ENCODE measurements at places on chromosomes 12 and 14.

GRCh38 chr12:45674181-45674977 is 55.1 kb upstream of the ARID2 start:
- no peak for DNase-seq

DNA sequence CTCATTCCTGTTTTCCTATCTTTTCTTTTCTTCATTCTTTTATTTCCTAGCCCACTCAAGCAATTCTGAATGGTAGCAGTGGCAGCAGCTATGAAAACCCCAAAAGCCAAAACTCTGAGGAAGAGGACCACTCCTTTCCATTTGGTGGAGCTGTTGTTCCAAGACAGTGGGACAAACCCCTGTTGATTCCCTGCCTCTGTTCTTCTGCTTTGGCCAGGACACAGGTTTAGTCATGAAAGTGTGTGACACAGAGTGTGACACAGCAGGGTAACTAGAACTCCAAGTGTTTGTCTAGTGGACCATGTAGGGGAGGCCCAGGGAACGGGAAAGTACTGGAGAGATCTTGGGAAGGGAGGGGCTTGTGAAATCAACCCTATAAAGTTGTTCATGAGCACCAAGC is 71.1 kb downstream of the PTCSC3 start:
- no peak for DNase-seq

- no peak for DNase-seq
Observed at GRCh38 chr12:6827982-6828780, at the start of gene P3H3. Gene P3H3, plus strand, starts transcription at chr12:6828407. Its CDS starts 34 bp downstream, at chr12:6828441.

DNA sequence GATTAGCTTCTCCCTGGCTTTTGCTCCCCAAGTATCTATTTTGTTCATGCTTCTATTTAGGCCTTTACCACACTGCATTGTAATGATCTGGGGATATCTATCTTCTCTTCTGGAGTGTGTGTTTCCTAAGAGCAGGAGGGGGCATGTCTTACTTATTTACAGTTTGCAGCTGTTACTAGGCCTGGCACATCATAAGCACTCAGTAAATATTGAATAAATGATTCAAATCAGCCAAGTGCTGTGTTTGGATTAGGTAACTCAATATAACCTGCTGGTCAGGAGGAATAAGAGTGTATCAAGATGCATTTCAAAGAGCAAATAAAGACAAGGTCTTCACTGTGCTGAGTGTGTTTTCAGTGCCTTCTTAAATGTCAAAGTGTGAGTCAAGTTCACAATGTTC is 186.1 kb downstream of the FOXG1 start:
- DNase-seq: no peak

DNA sequence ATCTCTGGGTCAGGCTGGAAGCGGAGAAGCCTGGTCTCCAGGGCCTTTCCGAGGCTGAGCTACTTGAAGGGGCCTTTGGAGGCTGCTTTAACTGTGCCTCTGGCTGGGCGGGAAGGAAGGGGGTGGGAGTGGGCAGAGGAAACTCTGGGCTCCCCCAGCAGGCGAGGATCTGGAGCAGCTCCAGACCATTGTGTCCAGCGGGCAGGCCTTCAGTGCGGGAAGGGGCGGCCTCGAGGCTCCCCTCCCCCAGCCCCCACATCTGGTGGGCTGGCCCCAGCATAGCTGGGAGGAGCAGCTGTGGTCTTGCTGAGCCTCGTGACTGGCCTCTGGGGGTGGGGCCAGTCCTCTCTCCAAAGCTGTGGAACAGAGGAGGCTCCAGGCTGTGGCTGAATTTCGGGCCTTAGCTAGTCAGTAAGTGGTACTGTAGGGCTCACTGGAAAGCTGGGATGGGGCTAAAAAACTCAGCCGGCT is 3.4 kb downstream of the TAMALIN start:
- no peak for DNase-seq

DNA sequence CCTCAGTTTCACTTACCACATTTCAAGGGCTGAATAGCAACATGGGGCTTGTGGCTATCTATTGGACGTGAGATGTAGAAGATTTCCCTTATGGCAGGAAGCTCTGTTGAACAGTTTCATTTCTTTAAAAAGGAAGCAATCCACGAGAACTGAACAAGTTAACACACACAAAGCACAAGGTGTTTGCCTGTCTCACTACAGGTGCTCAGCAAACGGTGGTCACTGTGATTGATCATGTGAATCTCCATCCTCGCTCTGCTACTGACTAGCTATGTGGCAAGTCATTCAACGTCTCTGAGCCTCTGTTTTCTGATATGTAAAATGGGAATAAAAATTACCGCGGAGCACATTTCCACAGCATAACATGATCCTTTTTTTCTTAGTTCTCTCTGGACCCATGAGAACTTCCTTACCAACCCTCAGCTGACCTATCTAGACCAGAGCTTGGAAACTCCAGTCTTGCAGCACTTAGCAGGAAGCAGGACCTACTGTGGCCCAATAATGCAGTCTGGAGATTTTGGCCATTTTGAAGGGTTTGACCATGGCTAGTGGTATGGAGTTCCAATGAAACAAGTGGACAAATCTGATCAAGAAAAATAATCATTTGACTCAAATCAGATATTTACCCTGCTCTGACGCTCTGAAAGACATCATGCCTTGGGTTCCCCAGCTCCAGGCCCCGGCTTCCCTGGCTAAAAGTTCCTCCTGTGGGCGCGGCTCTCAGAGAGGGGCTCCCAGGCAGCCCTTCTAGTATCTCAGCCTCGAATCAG is 278.8 kb downstream of the ZFP36L1 start:
- no peak for DNase-seq

DNA sequence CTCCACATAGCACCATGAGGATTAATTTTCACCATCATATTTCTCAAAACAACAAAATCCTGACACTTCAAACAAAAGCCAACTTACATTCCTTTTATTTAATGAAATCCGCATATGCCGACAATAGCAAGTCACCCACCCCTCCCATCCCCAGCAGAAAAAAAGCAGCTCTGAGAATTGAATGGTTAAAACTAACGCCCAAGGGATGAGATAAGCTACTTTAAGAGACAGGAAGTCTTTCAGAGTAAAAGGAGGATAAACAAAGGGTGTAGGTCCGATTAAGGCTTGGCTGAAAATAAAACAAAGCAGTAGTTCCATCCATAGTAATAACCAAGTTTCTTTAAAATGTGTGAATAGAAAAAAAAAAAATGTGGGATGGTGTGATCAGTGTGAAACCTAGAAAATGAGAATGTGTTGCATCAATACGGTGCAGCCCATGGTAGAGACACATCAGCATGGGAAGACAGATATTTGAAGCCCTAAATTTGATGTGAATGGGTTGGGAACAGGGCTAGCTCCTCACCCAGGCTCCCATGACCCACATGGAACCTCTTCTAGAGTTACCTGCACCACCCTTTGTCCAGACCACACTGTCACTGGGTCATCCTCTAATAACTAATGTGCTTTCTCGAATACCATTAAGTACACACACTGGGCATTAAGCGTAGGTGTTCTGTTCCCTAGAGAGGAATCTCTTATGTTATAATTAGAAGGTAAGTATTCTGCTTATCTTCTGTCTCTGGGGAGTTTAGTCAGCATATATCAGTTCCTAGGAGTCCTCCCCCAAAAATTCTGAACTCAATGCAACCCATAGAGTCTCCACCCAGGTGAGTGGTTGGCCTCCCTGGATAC is 31.7 kb downstream of the RTRAF start:
- DNase-seq: no peak

GRCh38 chr12:64332938-64333337 is 57.6 kb downstream of the C12orf56 start:
- no peak for DNase-seq

GRCh38 chr14:26370115-26370514 is 227.7 kb downstream of the NOVA1 start:
- DNase-seq: no peak

DNA sequence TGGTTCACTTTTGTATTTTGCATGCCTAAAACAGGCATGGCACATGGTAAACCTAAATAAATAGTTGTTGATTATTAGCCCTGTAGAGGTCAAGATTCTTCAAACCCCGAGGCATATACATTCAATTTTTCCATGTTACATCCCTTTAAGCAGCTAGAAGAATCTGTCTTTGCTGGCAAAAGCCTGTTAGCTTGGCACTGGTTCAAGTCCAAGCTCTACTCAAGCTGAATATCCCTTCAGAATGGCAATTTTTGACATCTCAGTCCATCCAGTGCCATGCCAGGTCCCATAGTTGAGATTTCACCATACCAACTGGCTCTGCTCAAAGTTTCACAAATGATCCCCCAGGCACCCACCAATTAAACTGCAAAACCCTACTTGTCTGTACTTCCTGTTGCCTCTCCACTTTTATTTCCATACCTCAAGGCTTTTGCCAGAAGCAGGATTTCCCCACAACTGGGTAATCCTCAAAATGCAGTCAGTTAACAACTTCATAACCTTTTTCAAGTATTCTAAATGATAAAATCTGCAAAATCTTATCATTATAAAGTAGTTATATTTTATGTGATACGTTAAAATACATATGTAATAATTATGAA is 9.0 kb upstream of the DCN start:
- no peak for DNase-seq

DNA sequence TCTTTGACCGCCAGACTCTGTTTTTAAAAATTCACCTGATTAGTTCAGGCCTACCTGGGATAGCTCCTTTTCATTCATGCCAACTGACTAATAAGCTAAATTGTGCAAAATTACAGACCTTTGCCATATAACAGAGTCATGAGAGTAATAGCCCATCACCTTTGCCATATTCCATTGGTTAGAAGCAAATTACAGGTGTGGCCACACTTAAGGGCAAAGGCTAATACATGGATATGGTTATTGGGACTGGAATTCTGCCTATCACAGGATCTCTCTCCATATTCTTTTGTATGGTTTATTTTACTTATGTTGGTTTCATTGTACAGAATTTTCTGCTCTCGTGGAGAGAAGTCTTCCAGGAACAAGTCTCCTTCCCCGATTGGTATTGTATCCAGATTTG is 115.2 kb downstream of the EGLN3 start:
- DNase-seq: no peak

DNA sequence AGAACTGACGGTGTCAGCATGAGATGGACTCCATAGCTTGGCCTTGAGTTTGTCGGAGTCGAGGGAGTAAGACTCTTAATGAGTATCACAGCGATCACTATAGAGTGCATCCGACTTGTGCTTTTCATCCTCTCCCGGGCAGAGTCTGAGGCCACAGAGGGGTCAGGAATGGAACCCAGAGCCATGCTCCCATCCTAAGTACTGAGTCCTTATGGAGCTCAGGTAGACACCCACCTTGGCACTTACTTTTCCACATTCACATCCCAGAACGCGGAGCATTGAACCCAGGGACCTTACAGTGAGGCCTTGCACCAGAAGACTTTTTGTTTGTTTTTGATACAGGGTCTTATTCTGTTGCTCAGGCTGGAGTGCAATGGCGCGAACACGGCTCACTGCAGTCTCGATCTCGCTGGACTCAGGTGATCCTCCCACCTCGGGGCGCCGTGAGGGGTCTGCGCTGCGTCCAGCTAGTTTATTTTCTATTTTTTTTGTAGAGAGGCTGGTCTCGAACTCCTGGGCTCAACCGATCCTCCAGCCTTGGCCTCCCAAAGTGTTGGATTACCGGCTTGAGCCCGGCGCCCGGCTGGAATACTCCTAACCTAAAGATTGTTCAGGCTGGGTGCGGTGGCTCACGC is 719 bp upstream of the SRSF9 start:
- no peak for DNase-seq

GRCh38 chr12:106154751-106155273 is 16.1 kb upstream of the NUAK1 start:
- no peak for DNase-seq

- DNase-seq: no peak
Observed at GRCh38 chr14:47278233-47278842, 397.1 kb downstream of the MDGA2 start.

DNA sequence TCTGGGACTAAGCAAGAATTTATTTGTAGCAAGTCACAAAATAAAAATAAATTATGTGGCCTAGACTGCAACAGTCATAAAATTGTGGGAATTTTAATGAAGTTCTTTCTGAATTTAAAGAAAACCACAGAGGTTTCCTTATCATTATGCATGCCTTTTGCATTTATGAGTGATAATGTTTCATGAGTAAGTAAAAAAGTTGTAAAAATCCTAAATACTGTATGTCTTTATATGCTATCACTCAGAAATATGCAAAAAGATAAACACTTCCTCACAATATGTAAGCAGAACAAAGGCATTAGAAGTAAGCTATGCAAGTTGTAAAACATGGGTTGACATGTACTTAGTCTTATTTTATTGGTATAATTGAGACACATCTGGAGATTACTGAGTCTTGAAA is 239.4 kb upstream of the PDE3A start:
- no peak for DNase-seq

- DNase-seq: no peak
Observed at GRCh38 chr14:105290621-105291346, 10.0 kb downstream of the BRF1 start.

GRCh38 chr14:56131004-56131864 is 13.0 kb downstream of the PELI2 start:
- no peak for DNase-seq

GRCh38 chr12:123813349-123813748 is 51.2 kb downstream of the DNAH10 start:
- DNase-seq: no peak

DNA sequence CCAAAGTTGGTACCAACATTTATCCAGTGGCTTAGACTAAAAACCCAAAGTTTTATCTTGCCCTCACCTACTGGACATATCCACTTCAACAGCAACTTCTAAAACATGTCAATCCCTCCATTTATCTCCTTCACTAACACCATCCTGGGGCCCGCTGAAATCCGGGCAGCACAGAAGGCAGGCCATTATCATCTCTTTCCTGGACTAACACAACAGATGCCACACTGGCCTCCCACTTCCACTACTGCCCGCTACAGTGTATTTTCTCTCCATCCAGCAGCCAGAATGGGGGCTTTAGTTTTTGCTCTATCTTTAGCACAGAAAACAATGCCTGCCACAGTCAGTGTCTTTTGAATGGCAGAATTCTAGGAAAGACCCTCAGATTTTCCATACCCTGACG is 15.6 kb downstream of the ZFHX2 start:
- no peak for DNase-seq

- DNase-seq: no peak
Observed at GRCh38 chr12:122029620-122030423, 8.1 kb downstream of the BCL7A start.

GRCh38 chr14:22039938-22040780 is 366.5 kb upstream of the OR4E1 start:
- no peak for DNase-seq

- no peak for DNase-seq
Observed at GRCh38 chr14:101216366-101217079, 313.0 kb upstream of the RTL1 start.

DNA sequence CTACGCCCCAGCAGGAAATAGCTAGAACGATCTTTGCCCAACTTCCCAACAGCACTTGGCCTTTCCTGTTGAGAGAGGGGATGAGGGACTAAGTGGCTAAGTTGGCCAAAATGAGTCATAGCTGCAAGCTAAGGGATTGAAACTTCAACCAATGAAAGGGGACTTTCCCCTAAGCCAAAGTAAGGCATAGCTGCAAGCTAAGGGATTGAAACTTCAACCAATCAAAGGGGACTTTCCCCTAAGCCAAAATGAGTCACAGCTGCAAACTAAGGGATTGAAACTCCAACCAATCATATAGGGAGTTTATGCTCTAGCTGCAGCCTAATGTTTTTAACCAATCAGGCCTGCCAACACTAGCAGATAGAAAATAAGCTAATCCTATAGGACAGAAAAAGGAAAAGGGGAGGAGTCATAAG is 100.5 kb upstream of the SSTR1 start:
- no peak for DNase-seq
